Activated effector memory CD4-positive, alpha-beta T cell treated with anti-CD3 and anti-CD28 coated beads, Interleukin-2, amount 50 U/mL, for 16 hours (primary cell): ENCODE measurements at places on chromosomes 6 and 20.
A peak's percentile ranks its signal among the peaks of the same experiment; 100 is the strongest.

- no peak for DNase-seq
These were observed 636 bp downstream of the RTF2 start for GRCh38 chr20:56469077-56469449.

- DNase-seq, result no peak
These were observed 234.3 kb downstream of the PACRG start for GRCh38 chr6:162962093-162962492.

- peak; percentile 85 for DNase-seq
These were observed 49.1 kb downstream of the UTRN start for GRCh38 chr6:144334150-144334708.

DNA sequence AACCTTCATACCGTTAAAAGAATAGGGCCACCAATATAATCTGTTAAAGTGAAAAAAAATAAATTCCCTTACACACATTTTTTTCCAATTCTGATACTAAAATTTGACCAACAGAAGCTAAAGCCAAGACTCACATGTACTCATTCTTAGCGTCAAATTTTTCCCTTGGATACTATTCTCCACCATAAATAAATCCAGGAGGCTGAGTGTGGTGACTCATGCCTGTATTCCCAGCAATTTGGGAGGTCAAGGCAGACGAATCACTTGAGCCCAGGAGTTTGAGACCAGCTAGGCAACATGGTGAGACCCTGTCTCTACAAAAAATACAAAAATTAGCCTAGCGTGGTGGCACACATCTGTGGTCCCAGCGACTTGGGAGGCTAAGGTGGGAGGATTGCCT is 43.9 kb downstream of the SCML4 start:
- DNase-seq, result no peak

- DNase-seq, result no peak
These were observed 236.3 kb downstream of the HAO1 start for GRCh38 chr20:7703996-7704395.

DNA sequence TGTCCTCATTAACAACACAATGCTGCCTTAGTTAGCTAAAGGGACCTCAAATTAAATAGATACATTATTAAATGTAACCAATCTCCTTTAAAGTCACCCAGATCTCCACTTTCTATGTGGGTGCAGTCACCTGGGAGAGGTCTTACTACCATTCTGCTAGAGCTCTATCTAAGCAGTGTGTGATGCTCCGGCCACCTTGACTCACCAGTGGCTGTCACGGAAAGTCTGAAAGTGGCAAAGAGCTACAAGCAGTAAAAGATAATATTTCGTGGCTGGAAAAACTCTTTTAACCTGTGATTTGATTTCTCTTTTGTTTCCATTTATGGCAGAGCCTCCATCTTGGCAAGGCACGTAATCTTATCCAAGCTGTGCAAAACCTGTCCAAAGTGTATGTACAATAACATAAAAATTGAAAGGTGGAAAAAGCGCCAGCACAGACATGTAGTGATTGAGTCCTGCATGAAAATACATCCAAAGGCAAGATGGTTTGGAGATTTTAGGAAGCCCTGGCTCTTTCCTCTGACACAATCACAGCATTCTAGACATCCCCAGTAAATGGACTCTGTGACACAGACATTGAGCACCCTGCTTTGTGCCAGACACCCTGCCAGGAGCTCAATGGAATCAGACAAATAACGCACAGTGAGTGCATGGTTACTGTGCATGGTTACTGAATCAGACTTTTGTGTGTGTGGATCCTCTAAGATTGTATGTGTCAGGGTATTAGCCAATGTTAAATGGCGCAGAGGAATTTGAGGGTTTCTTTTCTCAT is 116.6 kb downstream of the ADAT2 start:
- DNase-seq, result no peak

GRCh38 chr6:3449750-3450305 is 7.0 kb downstream of the SLC22A23 start:
- DNase-seq, result no peak

- DNase-seq, result no peak
These were observed 126.0 kb upstream of the TENT5A start for GRCh38 chr6:81878479-81878878.

- DNase-seq, result no peak
These were observed 9.5 kb downstream of the OVOL2 start for GRCh38 chr20:18048176-18048575.

DNA sequence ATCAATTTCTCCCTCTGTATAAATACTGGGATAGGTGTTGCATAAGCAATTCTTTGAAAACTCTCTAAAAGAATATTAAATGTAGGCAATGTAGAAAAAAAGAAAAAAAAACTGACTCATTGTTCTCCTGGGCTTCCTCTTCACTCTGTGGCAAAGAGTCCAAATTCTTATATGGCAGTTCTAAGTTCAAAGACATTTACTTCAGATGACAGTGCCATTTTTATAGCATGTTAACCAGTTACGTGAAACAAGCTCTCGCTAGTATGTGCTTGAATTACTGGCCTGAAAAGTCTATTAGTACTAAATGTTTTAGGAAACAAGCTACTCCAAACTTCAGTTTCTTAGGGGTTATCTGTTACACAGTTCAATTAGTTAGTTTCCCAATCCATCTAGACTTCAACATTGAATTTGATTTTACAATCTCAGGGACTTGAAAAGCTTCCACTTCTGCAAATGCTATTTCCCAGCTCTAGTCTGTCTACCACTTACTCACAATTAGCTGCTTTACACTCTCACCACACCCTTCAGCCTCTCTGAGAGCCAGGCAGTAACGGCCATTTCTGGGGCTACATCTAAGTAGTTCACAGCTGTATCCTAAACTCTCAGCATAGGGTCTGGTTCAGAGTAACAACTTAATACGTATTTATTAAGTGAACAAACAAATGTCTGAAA is 100.4 kb downstream of the OGFRL1 start:
- no peak for DNase-seq

GRCh38 chr6:25713824-25714223 is 40.7 kb upstream of the SLC17A4 start:
- DNase-seq, result no peak

- no peak for DNase-seq
These were observed 103.8 kb downstream of the KHDC1L start for GRCh38 chr6:73121421-73121993.

GRCh38 chr6:100184473-100184872 is 190.4 kb upstream of the MCHR2 start:
- DNase-seq, result no peak

DNA sequence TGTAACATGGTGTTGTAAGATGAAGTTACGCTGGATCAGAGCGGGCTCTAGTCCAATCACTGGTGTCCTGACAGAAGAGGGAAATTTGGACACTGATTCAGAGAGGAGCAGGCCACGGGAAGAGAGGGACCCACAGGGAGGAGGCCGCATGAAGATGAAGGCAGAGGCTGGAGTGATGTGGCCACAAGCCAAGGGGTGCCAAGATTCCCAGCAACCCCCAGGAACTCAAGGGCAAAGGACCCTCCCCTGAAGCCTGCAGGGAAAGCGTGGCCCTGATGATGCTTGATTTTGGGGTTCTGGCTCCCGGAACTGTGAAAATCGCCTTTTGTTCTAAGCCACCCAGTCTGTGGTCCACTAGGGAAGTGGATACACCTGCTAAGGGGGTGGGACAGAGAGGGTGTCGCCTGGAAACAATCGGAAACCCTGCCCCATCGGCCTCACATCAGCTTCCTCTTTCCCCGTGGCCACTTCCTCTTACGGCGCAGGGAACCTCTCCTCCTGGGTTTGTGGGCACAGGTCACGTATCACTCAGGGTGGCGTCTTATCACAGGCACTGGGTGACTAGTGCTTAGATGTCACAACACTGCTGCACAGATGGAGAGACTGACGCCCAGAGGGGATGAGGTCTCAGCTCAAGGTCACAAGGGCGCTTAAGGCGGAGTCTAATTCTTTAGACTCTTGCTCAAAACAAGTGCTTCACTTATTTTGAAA is 58.0 kb downstream of the SULF2 start:
- peak; percentile 84 for DNase-seq

- no peak for DNase-seq
These were observed 164.4 kb upstream of the KCNG1 start for GRCh38 chr20:51187261-51187660.

- no peak for DNase-seq
These were observed 232.2 kb downstream of the SYNDIG1 start for GRCh38 chr20:24701668-24702067.

GRCh38 chr6:157516319-157517026 is 135.5 kb downstream of the ZDHHC14 start:
- no peak for DNase-seq

DNA sequence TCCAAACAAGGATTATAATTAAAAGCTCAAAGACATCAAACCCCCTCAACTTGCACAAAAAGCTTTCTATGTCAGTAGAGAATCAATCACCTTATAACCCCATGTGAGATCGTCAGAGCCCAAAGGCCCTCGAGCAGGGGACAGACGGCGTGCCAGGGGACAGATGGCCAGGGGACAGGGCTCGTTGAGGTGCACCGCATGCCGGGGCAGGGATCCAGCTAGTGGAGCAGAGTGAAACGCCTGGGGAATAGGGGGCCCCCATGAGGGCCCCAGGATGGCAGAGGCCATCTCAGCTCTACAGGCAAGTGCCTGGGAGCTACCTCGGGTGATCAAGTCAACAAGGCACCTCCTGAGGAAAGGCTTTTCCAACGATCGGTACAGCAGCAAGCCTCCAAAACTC is 28.6 kb downstream of the DIDO1 start:
- DNase-seq, result no peak
